CD4-positive, alpha-beta T cell (primary cell): ENCODE measurements at places on chromosomes 11 and 22.

DNA sequence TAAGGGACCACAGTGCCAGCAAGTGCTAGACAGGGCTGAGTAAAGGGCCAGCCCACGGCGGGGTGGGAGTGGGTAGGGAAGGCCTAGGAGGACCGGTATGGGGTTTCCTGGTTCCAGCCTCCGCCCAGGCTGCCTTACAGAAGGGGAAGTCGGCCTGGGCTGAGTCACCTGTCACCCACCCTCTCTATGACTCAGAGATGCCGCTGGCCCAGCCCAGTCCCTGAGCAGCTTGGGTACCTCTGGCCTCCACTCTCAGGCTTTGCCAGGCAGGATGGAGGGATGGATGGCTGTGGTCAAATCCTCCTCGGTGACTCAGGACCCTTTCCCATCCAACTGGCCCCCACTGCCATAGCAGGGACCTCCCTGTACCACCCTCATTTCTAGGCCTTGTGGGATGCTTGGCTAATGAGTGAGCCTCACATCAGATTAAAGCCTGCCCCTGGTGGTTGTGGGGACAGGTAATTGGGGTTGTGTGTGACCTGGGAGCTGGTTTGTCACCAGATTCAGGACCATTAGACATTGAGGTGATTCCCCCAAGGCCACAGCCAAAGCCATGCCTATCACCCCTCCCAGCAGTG is 13.9 kb downstream of the SLC35E4 start:
- DNase-seq: peak; percentile 34

- DNase-seq: no peak
Observed at GRCh38 chr11:38577769-38578168, 1979.7 kb upstream of the RAG2 start.

GRCh38 chr11:44765026-44765595 is 38.3 kb downstream of the TSPAN18 start:
- no peak for DNase-seq

DNA sequence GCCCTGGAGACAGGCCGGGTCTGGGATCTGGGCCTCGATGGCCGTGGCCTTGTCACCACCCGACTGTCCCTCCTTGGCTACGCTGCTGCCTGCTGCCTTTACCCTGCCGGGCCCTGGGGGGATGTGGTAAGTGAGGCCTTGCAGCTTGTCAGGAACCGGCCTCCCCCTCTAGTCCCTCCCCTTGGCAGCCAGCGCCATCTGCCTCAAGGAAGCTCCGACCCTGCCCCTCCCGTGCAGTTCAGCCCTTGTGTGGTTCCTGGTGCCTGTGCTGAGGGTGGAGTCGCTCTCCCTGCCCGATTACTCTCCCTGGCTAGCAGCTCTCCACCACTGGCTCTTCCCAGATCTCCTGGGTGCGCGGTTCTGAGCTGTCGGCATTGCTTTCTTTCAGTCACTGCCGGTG is 33.7 kb downstream of the CTTN start:
- DNase-seq: no peak

- DNase-seq: no peak
Observed at GRCh38 chr11:27331981-27332380, 31.0 kb downstream of the CCDC34 start.
